ENCODE measurements at places on chromosomes 5 and 9. TPM values are rescaled to one million over a fixed set of nuclear protein-coding genes. Genes with fewer than 3 reads are reported as not detected.

The PDE8B gene
- total RNA-seq, result 0.21 TPM

The ABHD17B gene
- total RNA-seq, result 33.6 TPM

The IRX1 gene
- total RNA-seq, result not detected

The STPG3 gene
- not detected for total RNA-seq

The ACSL6 gene
- 24.8 TPM for total RNA-seq

The ADAMTS13 gene
- 0.42 TPM for total RNA-seq

The ISL1 gene
- not detected for total RNA-seq
